ENCODE measurements at places on chromosomes 7 and 10.
A peak's percentile ranks its signal among the peaks of the same experiment; 100 is the strongest.

DNA sequence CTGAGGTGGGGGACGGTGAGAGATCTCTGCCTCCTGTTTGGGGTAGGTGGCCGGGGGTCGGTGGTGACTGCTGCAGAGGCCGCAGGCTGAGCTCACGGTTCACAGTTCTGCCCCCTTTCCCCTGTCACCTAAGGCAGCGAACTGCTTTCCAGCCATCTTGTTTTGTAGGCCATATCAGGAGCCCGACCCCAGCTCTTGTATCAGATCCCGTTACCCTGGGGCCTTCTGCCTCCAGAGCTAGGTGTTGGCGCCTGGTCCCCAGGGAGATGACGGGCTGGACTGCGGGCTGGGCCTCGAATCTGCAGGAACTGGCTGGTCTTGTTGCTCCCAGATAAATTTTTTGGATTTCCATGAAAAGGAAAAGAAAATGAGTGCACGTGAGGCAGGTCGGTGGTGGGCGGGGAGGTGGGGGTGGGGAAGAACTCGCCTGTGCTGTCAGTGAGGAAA lies 183.0 kb downstream of the DNAJB6 start:
- DNase-seq: no peak

GRCh38 chr10:4984971-4985594 lies 18.6 kb downstream of the AKR1C2 start:
- DNase-seq: no peak

DNA sequence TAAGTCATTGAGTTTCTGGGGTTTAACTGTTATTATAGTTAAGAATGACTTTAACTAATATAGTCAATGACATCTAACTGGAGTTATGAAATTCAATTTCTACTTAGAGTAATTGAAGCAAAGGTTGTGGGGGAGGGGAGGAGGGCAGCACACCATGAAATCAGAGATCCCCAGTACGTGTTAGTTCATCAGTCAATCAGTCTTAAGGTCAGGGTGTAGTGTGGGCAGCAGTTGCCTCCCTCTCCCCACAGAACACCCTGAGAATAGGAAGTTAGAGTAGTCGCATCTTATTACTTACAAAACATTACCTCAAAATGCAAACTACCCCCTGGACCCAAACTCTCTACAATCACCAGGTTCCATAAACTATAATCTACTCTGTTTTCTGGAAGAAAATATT lies 7.0 kb upstream of the HPS1 start:
- DNase-seq: no peak

GRCh38 chr10:131651674-131652437 lies 249.0 kb upstream of the PPP2R2D start:
- no peak for DNase-seq

- DNase-seq: no peak
Observed at GRCh38 chr7:143973870-143974416, 19.3 kb downstream of the OR2F1 start.

- peak; percentile 30 for DNase-seq
Observed at GRCh38 chr7:26199301-26200037, 1.1 kb downstream of the HNRNPA2B1 start.

DNA sequence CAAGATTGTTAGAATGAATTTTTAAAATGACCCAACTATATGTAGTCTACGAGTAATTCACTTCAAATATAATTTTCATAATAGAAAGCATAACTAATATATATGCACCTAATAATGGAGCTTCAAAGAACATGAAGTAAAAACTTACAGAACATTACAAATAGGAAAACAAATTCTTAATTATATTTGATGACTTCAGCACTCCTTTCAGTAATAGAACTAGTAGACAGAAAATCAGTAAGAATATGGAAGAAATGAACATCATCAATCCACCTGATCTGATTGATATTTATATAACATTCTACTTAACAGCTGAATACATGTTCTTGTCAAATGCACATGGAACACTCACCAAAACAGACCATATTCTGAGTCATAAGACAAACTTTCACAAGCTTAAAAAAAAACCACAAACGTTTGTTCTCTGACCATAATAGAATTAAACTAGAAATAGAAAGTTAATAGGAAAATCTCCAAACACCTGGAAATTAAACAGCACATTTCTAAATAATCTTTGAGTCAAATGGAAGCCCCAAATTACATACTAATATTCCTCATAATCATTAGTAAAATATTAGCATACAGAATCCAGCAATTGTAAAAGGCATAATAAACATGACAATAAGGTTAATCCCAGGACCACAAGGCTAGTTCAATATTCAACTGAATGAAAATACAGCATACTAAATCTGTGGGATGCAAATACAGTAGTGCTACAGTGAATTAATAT lies 48.0 kb downstream of the BRAF start:
- no peak for DNase-seq

GRCh38 chr10:74932648-74933047 lies 106.2 kb downstream of the KAT6B start:
- DNase-seq: no peak

DNA sequence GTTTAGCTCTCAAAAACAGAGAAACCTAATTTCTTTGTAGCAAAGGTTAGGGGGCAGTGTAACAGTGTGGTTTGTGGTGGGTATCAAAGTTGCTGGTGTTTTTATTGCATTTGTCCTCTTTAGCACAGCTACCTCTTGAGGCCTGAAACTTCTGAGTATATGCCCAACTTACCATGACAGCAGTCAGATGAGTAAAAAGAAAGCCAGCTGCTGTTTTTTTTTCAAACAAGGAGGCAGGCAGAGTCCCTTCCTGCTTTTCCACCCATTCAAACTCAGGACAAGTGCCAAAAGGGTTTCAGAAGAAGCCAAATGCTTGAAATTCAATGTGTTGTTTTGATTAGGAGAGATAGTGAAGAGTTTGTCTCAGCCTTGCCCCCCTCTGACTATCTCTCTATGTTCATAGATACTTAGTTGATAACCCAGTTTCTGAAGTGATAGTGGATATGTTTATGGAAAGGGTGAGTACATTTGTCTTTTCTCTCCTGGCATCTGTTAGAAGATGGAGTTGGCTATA lies 23.1 kb downstream of the GBF1 start:
- DNase-seq: no peak

GRCh38 chr7:36300696-36301350 lies 88.8 kb upstream of the ANLN start:
- DNase-seq: no peak

DNA sequence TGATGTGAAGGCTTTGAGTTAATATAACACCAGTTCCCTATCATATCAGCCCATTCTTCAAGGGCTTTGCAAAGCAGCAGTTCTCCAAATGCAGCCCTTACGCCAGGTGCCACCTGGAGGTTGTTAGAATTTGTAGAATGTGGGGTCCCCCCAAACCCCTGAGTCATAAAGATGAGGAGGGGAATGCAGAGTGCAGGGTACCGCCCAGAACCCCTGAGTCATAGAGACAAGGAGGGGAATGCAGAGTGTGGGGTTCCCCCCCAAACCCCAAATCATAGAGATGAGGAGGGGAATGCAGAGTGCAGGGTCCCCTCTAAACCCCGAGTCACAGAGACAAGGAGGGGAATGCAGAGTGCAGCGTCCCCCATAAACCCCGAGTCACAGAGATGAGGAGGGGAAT lies 605.8 kb downstream of the PTPRN2 start:
- DNase-seq: no peak

- DNase-seq: no peak
Observed at GRCh38 chr10:47137311-47137851, 162.6 kb upstream of the GDF10 start.

DNA sequence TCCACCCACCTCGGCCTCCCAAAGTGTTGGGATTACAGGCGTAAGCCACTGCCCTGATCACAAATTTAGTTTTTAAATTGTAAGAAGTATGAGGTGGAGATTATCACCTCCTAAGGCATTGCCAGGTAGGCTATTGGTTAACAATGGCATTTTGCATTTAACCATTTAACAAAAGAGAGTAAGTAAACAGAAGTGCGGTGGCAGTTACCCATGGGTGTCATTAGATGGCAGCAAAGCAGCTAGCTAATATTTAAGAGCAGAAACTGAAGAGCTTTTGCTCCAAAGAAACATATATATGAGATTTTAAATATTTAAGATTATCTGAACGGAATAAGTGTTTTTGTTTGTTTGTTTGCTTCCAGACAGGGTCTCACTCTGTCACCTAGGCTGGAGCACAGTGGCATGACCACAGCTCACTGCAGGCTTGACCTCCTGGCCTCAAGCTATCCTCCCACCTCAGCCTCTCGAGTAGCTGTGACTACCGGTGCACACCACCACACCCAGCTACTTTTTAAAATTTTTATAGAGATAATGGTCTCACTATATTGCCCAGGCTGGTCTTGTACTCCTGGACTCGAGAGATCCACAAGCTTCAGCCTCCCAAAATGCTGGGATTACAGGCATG lies 325.5 kb upstream of the C7orf33 start:
- DNase-seq: no peak

DNA sequence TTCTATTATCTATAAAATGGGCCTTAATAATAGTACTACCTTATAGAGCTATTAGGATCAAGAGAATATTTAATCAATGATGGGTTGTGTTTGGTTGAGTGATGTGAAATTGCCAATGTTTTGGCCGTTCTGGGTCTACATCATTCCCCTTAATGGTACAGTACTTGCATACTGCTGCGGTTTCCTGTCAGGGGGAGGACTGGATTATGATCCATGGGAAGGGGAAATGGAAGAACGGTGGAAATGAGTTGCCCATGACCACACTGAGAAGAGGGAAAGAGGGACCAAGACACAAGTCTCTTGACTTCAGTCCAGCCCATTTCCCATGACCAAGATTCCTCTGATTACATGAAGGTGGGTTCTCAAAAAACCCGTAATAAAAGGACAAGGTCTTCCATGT lies 999 bp upstream of the MRPS24 start:
- DNase-seq: no peak

DNA sequence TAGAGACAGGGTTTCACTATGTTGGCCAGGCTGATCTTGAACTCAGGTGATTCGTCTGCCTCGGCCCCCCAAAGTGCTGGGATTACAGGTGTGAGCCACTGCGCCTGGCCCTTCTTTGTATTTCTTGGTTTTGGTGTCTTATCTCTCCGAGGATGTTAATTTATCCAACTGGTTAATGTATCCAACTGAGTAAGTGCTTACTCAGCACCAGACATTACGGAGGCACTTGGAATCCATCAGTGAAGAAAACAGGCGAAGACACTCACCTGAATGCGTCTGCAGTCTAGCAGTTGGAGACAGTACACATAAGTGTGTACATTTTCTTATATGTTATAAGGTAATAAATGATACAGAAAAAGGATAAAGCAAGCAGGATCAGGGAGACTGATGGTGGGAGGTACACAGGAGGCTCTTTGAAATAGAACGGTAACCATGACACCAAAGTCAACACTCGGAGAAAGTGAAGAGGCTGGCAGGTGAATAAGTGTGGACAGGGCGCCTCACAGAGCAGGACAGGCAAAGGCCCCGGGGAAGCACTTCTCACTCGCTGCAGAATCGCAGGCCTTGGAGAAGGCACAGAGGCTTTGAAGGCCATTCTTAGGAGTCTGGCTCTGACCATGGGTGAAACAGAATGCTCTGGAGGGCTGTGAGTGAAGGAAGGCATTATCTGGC lies 73.1 kb downstream of the LANCL2 start:
- DNase-seq: no peak
